ENCODE measurements at places on chromosomes 1 and 21.

- DNase-seq, result no peak
Measured at GRCh38 chr1:229645324-229645993, 19.4 kb downstream of the URB2 start.

DNA sequence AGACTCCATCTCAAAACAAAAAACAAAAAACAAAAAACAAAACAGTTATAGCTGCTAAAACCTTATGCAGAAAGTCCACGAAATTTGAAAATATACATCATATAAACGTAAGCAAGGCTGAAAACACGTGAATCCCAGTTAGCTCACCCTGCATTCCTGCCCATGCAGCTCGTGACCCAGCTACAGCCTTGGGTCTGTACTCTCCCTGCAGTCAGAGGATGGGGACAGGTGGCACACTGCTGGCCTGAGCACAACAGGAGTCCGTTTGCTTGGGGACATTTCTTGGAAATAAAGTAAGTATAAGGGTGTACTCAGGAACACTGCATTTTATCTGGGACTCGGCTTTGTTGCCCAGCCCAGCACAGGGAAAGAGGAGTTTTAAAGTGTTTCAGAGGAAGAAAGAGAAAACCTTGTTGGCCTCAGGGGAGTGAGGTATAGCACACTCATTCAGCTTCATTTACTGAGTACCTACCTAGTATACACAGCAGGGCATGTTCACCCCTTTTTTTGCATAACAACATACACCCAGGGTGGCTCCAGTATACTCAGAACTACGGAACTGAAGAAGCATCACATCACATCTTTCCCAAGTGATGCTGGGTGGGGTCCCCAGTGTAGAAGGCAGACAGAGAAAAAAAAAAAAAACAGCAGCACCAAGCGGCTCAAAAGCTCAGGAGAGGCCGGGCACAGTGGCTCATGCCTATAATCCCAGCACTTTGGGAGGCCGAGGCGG lies 44.1 kb downstream of the CAPZB start:
- DNase-seq, result no peak

DNA sequence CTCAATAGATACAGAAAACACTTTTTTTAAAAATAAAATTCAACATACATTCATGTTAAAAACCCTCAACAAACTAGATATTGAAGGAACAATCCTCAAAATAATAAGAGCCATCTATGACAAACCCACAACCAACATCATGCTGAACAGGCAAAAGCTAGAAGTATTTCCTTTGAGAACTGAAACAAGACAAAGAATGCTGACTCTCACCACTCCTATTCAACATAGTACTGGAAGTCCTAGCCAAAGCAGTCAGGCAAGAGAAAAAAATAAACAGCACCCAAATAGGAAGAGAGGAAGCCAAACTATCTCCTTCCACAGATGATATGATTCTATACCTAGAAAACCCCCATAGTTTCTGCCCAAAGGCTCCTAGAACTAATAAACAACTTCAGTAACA lies 46.2 kb upstream of the IVNS1ABP start:
- no peak for DNase-seq

- no peak for DNase-seq
Measured at GRCh38 chr1:29488086-29488793, 251.9 kb downstream of the PTPRU start.

DNA sequence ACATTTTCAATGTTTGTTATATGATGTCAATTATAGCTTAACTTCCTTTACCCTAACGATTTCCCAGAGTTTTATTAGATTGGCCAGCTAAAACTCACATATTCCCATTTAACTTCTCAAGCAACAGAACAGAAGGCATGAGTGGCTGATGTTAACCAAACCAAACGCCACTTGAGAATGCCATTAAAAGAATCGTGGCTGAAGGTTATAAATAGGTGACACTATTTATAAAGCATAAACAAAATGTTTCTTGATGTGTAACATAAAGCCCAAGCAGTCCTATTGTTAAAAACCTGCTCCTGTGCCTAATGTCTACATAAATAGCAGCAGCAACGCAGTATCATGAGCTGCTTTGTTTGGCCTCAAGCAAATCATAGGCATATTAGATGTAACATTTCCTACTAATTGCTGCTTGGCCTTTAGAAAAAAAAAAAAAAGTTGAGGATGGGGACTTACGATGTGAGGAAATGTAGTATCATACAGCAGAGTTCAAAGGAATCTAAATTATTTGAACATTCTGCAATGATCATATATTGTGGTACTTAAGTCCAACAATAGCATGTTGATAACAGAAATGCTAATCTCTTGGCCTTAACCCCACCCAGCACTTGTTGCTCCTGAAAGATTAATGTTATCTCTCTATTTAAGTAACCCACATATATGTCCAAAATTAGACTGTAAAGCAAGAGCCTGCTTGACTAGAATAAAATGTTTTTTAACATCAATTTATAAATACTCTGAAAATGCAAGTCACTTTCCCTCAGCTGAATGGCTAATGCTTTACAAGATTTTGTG lies 106.0 kb downstream of the ESRRG start:
- no peak for DNase-seq

GRCh38 chr1:19706136-19706535 lies 41.5 kb downstream of the HTR6 start:
- DNase-seq, result no peak

- DNase-seq, result no peak
Measured at GRCh38 chr1:32695098-32695904, 7.3 kb downstream of the SYNC start.

DNA sequence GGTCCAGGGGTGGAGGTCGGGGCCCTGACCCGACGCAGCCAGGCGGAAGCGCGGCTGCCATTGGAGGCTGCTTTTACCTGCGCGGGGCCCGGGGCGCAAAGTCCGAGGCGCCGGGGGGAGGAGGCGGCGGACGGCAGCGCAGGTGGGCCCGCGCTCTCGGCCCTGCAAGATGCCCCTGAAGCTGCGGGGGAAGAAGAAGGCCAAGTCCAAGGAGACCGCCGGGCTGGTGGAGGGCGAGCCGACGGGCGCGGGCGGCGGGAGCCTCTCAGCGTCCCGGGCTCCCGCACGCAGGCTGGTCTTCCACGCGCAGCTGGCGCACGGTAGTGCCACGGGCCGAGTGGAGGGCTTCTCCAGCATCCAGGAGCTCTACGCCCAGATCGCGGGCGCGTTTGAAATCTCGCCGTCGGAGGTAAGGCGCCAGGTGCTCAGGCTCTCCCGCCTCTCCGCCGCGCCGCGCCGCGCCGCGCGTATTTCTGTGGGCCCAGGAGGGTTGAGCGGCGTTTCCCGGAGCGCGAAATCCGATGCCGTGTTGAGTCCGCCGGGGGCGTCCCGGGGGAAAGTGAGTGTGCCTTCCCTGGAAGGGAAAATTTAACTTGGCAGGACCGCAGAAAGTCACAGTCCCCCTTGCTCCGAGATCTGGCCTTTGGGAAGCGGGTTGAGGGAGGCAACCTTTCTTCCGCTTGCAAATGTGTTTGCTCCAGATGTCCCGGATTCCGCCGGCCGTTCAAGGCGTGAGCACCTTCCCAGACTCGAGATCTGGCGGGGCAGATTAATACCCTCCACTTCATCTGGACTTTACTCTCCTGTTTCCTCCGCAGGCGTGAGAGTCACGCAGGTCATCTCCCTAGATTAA lies at the start of gene GIPC2:
Gene GIPC2 (plus strand): TSS at position 41 of the 853 bp plus-strand sequence. CDS start 129 bp downstream, at position 170.
- DNase-seq, result no peak

GRCh38 chr1:9239622-9240401 lies 5.2 kb downstream of the H6PD start:
- no peak for DNase-seq

- DNase-seq, result no peak
Measured at GRCh38 chr1:46575300-46575699, 23.9 kb upstream of the KNCN start.

DNA sequence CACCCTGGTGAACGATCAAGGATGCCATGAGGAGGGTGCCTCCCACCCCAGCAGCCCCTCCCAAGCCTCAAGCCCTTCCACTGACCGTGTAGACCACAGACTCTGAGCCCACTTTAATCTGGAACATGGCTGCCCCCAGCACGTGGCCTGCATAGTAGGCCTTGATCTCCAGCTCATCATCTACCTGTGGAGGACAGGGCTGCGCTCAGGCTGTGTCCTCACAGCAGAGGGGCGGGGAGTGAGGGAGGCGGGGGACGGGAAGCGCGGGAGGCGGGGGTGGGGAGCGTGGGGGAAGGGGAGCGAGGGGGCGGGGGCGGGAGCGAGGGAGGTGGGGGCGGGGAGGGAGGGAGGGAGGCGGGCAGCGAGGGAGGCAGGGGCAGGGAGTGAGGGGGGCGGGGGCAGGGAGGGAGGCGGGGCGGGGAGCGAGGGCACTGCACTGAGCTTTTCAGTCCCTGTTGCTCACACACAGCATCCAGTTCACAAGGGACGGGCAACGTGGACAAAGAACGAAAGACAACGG lies 7.1 kb downstream of the PUSL1 start:
- DNase-seq, result no peak

DNA sequence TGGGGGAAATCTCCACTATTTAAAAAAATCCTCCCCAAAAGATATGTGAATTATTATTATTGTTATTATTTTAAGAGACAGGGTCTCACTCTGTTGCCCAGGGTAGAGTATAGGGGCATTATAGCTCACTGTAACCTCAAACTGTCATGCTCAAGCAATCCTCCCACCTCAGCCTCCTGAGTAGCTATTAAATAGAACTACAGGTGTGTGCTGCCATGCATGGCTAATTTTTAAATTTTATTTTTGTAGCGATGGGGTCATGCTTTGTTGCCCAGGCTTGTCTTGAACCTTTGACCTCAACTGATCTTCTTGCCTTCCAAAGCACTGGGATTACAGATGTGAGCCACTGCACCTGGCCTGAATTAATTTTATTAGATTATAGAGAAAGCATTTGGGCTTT lies 116.8 kb downstream of the RABGAP1L start:
- DNase-seq, result no peak

GRCh38 chr21:34336756-34337391 lies 26.9 kb upstream of the KCNE2 start:
- DNase-seq, result peak; percentile 14

DNA sequence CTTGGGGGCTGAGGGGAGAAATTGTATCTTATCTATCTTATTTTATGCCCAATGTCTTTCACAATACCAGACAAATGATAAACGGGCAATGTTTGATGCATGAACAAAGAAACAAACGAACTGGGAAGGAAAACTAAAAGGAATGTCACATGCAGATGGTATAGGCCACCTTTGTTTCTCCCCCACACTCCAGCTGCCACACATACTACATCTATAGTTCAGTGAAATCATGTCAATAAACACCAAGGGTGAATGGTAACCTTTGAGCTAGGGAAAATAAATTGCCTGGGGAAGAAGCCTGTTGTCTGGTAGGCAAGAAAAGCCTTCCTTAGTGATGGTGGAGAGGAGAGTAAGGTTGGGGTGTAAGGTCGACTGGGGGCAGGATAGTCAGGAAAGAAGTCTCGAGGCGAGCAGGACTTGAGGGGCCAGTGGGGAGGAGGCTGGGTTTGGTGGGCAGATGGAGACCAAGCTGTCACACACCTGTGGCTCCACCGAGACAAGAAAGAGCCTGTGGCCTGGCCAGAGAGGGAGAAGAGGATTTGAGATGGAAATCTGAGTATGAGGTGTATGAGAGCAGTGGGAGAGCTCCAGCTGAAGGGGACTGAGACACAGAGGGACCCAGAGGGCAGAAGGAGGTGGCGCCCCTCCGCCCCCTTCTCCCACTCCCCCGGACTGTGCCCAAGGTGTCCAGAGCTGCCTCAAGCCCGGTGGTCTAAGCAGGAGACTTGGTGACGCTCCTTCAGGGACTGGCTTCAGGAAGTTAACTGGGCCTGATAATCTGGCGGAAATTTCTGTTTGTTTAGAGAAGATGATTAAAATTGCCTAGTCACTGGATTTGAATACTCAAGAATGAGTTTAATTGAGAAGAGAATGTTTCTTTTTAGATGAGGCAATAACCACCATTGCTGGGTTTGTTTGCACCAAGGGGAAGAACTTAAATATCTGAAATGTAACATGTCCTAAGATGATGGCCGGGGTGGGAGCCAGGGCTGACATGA lies 37.3 kb downstream of the ATF3 start:
- DNase-seq, result no peak

DNA sequence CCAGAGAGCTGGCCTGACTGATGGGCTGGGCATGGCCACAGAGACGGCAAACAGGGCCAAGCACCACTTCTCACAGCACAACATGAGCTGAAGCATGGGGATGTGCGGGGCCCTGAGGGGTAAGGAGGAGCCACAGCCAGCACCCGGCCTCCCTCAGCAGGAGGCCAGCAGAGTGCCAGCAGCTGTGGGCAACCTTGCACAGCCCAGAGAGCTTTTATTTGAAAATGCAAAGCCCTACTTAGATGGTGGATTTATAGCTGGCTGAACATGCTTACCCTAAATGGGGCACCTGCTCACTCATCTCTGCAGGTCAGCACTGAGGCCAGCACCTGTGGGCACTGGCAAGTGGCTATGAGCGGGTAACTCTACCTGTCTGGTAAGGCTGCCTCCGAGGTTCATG lies 44.1 kb downstream of the SLC66A1 start:
- no peak for DNase-seq

DNA sequence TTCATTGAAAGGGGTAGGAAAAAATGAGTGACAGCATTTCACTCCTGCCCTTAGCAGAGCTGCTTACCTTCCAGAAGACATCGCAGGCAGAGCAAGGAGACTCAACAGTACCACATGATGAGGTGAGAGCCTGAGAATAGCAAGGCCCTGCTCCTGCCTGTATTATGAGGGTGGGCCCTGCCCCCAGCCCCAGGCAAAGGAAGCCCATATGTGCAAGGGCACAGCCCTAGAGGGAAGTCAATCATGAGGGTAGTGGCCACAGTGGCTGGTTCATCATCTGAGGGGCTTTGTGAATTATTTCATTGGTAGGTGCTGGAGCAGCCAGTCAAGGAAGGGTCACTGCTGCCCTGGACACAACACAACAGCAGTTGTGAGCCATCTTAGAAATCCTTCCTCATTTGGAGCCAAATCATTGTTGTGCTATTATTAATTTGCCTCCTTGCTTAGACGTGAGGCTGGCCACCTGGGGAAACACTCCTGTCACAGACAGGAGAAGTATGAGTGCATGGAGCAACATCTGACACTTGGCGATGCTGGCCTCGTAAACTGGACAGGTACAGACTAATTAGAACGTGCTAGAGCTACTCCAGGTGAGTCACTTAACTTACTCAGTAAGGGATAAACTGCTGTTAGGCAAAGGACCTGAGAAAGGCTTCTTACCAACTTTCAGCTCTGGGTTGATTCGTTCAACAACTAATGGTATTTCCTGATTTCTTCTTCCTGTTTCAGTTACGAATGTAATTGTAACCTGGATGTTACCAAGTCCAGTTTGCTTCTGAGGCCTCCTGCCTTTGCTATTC lies 22.7 kb upstream of the ACBD6 start:
- no peak for DNase-seq

DNA sequence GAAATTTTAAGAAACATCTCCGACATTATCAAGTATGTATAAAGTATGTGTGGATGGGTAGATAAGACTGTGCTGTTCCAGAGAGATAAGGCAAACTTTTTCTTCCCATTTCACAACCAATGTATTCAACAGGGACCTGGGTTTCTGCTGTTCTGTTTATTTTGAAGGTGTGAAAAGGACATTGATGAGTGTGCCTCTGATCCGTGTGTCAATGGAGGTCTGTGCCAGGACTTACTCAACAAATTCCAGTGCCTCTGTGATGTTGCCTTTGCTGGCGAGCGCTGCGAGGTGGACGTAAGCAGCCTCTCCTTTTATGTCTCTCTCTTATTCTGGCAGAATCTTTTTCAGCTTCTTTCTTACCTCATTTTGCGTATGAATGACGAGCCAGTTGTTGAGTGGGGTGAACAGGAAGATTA lies 174.0 kb downstream of the CRB1 start:
- DNase-seq, result peak; percentile 42

GRCh38 chr1:235375919-235376605 lies 8.8 kb downstream of the TBCE start:
- no peak for DNase-seq

Measured in AG04449 (cell line).